ENCODE measurements at places on chromosomes 13 and 19.

- no peak for DNase-seq
Observed at GRCh38 chr19:43782689-43783231, 2.0 kb upstream of the KCNN4 start.

GRCh38 chr19:10962863-10963262 is 2.0 kb downstream of the SMARCA4 start:
- DNase-seq = no peak

DNA sequence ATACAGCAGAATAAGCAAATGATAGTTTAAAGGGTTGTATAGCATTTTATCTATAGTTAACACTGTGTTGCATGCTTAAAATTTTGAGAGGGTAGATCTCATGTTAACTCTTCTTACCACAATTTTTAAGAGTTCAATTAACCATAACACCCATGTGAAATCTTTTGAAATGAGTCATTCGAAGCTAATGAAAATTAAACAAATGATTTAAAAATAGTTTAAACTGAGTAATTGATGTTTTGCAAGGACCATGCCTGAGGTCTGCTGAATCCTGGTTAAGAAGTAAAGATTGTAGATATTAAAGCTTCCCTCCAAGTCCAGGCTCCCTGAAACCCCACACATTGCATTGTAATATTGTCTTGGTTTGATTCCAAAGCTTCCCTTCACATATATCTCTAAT is 176.7 kb upstream of the RNF113B start:
- no peak for DNase-seq

DNA sequence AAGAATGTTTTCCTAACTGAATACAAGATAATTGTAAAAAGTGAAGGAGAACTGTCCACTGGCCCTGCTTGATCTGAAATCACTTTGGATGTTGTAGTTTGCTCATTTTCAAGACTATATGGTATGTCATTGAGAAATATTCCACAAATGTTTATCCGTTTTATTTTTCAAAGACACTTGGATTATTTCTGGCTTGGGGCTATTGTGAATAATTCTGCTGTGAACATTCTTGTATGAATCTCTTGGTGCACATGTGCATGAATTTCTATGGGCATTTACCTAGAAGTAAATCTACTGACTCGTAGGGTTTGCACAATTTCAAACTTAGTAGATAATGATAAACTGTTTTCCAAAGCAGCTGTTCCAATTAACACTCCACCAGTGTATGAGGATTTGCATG is 8.6 kb downstream of the RXFP2 start:
- DNase-seq = no peak

DNA sequence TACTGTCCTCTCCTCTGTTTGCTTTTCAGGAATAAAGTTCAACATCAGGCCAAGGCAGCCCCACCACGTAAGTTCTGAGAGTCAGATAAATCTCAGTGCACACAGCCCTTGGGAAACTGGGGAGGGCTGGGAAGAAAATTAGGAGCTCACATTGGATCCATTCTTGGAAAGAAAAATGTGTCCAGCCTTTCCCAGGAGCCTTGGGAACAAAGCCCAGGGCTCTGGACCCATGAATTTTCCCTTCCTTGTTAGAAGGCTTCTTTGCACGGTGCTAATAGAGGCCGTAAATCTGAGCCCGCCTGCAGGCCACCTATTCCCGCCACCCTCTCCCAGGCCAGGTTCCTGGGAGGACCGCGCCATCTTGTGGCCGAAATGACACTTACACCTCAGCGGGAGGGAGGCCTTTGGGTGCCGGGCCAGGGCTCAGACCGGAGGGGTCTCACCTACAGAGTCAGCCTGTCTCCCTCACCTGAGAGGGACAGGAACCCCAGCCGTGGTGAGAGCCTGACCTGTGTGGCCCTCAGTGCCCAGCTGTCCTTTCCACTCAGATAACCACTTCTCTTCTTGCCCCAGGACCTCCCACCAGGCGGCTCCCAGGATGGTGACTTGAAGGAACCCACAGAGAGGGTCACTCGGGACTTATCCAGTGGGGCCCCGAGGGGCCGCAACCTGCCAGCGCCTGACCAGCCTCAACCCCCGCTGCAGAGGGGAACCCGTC is 25.1 kb upstream of the KCTD15 start:
- DNase-seq = peak; percentile 14

- no peak for DNase-seq
Observed at GRCh38 chr19:34507414-34508067, 26.0 kb downstream of the WTIP start.

DNA sequence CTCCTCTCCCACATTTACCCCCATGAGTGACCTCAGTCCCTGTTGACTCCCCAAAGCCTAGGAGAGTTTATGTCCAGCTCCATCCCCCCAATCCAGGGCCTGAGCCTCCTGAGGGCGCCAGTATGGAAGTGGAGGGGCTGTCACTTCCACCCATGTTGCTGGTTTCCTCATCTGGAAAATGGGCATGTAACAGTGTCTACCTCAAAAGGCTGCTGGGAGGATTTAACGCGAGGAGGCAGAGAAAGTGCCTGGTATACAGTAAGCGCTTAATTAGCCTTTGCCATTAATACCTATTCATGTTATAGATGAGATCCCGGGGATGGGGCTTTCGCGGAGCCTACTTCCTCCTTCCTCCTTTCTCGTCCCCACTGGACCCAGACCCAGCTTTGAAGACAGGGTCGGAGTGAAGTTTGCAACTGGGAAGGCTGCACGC is 476 bp downstream of the TYK2 start:
- DNase-seq = no peak

DNA sequence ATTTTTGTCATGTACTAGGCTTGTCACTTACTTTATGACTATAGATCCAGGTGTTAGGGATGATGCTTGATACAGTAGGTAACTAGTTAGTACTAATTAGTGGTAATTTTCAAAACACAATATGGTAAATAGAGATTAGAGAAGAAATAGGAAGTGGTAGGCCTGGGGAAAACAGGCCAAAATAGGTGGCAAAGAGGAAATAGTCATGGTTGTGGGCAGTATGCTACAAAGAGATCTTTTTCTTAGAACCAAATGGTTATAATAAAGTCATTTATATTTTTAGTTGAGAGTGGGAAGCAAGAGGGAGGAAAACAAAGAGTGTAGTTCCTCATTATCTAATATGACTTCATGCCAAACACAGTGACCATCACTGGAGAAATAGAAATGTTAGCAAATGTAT is 9.1 kb upstream of the VWA8 start:
- DNase-seq = no peak

Measured in amniotic stem cell (primary cell).